ENCODE measurements at places on chromosomes 13 and 19.

- DNase-seq: no peak
Measured at GRCh38 chr19:13207237-13207845, 57.1 kb downstream of the IER2 start.

GRCh38 chr13:24192811-24193162, 32.3 kb downstream of the SPATA13 start:
- no peak for DNase-seq

DNA sequence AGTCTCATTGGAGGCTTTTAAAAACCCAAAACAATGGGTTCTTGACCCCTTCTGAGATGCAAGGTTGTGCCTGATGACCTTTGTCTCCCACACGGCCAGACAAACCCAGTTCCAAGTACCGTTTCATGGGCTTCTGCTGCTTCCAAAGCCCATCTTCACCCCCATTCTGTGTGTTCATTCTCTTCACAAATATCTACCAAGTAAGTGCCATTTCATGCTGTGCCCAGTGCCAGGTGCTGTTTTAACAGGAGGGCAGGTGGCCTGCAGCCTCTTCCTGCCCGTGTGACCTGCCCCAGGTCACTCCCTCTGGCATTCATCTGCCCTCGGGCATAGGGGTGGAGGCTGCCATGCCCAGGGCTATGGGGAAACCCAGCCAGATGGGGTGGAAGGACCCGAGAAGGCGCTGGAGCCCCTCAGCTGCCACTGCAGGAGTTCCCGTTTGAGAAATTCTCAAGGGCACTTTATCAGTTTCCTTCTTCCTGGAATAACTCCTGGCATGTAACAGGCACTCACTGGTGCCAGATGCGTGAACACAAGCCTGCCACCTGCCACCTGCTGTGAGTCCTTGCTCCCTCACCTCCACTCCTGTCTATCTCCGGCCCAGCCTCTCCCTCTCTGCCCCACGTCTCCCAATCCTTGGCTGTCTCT, 12.5 kb downstream of the CAPN12 start:
- no peak for DNase-seq

DNA sequence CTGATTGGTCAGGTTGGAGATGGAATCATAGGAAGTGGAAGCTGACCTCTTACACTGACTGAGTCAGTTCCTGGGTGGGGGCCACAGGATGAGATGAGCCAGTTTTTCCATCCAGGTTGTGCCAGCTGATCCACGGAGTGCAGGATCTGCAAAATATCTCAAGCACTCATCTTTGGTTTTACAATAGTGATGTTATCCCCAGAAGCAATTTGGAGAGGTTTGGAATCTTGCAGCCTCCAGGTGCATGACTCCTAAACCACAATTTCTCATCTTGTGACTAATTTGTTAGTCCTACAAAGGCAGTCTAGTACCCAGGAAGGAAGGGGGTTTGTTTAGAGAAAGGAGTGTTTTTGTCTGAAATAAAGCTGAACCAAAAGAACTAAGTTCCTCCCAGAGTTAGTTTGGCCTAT, 212.8 kb downstream of the SLITRK6 start:
- no peak for DNase-seq

- no peak for DNase-seq
Measured at GRCh38 chr13:99986741-99987140, 5.2 kb downstream of the ZIC2 start.

- DNase-seq: no peak
Measured at GRCh38 chr13:35889560-35889959, 241.6 kb downstream of the DCLK1 start.

- DNase-seq: no peak
Measured at GRCh38 chr13:67069117-67069767, 160.9 kb downstream of the PCDH9 start.

GRCh38 chr19:3467437-3468198, 12.7 kb downstream of the SMIM24 start:
- no peak for DNase-seq

DNA sequence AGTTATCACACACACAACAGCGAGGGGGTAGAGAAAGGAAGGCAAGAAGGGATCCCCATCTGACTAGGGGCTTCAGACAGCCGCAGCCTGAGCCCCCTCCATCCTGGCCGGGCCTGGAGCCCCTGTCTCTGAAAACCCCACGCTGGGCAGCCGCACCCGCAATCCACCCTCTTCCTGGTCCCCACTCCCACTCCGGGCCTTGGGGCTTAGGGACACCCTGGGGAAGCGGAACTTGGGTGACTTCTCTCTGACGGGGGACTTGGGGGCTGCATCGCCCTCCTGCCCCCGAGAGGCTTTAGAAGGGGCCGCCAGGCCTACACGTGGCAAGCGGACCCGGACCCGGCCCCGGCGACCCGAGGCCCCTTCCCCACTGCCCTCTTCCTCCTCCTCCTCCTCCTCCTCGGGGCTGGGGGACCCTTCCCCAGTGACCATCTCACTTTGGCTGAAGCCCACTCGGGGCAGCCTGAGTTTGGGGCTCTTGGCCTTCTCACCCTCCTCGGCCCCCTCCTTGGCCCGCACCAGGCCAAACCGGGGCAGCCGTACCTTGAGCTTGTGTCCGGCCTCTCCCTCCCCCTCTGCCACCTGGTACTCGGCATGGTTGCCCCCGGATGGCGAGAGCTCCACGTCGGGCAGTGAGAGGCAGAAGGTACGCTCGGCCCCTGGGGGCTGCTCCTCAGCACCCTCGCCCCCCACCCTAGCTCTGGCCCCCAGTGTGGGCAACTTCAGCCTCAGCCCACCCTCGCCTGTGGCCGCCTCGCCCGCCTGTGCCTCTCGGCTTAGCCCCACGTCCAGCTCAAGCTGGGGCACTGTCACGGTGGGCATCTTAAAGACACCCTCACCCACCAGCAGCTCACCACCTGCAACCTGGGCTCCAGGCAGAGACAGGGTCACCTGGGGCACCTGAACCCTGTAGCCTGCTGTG, 4.2 kb upstream of the HIPK4 start:
- DNase-seq: no peak

GRCh38 chr13:46559272-46559805, 6.4 kb downstream of the LRCH1 start:
- no peak for DNase-seq

DNA sequence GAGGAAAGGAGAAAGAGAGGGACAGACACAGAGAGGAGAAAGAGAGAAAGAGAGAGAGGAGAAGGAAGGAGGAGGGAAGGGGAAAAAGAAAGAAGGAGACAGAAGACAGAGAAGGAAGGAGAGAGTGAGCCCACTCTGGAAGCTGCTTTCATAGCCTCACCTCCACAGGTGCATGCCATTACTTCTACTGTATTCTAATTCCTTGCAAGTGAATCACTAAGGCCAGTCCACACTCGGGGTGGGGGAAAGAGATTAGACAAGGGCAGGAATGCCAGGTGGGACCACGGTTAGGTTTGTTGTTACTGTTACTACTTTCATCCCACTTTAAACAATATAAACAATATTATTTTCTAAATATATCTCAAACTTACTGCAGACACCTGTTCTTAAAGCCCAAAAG, 684.5 kb upstream of the ARGLU1 start:
- DNase-seq: no peak

DNA sequence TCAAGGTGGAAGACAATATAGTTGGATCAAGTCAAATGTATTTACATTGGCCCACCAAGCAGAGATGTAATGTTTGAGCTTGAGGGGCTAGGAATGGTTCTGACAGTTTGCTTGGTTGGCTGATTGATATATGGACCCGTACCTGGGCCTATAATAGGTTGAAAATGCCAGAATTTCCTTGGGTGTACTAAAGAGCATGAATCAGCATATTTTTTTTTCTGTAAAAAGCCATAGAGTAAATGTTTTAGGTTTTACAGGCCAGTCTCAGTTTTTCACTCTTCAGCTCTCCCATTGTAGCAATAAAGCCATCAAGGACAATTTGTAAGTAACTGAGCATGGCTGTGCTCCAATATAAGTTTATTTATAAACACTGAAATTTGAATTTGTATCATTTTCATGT, 26.9 kb downstream of the FXYD5 start:
- no peak for DNase-seq

DNA sequence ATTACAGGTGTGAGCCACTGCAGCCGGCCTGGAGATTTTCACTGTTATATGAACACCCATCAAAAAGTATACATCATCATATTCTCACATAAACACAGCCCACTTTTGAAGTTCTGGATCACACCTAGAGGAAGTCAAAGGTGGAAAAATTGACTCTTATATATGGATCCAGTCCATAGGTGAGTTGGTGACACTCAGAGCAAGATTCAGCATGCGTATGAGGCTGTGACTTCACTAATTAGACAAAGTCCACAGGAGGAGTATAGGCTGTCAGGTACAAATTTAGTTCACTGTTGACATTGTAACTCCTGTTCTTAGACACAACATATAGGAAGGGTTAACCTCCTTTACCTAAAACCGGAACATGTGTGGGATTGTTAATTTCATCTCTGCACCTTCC, 31.4 kb upstream of the ZNF254 start:
- no peak for DNase-seq

GRCh38 chr13:31987535-31988170, 43.9 kb upstream of the FRY start:
- DNase-seq: no peak

GRCh38 chr13:105193026-105193425, 1342.4 kb downstream of the EFNB2 start:
- DNase-seq: no peak

DNA sequence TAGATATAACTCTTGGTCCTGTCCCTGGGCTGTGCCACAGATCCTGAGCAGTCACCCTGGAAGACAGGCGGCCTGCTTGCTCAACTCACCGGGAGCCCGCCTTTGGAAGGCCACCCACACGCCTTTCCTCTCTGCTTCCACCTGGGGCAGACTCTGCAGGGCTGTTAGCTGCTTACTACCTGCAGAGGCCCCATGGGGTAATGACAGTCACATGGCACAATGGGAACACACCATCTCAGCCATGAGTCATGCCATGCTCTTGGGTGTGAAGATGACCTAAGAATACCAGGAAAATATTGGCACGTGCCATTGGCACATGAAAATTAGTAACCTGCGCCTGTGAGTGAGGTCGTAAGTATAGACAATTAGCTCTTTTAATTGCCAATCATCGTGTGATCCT, 108.6 kb downstream of the COL4A2 start:
- no peak for DNase-seq

DNA sequence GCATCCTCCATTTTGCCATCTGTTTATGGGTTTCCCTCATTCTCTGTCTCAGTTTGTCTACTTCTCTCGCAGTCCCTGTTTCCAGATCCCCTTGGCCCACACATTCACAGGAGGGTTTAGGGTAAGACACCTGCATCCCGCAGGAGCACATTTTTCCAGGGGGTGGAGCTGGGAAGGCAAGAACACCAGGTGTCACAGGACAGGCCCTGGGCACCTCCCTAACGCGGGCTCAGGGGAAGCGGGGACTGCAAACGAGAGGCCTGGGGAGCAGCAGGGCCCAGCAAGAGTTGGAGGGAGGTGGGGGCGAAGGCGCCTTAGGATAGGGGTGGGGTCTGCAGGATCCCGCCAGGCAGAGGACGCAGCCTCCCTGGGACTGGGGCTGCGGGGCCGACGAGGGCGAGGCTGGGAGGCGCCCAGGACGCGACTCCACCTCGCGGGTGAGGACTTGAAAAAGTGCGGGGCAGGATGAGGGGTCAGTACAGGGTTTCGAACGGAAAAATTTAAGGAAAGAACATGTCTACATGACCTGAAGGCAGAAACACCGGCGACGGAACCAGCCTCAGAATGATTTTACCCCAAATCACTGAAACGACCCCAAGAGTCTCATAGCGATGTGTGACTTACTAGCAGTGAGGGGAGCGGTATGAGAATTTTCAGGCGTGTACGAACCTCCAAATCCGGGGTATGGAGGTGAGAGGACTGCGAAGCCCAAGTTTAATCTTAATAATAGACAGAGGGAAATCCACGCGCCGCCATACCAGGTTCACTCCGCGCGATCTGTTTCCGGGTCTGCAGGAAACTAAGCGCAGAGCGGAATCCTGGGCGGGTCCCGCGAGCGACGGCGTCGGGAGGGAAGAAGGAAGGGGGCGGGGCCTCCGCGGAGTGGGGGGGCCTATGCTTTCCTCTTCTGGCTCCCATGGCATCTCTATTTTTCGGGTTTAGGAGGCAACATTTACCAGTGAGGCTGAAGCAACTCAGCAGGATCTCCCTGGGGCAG, 7.1 kb upstream of the ERVV-2 start:
- peak; percentile 18 for DNase-seq

DNA sequence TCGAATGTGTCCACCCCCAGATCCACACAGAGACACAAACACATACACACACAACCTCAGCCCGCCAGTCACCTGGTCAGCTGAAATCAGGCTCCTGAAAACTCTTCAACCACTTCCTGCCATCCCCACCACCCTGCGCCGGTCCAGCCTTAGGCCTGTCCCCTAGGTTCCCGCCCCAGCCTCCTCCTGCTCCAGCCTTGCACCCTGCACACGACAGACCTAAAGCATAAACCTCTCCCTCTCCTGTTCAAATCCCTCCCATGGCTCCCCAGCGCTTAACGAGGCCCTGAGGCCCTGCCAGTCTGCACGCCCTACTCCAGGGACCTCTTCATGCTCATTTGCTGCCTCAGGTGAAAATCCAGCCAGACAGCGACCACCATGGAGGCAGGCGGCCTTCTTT, 7.1 kb downstream of the PNMA8B start:
- DNase-seq: no peak

All from smooth muscle cell of the brain vasculature (primary cell).